ENCODE measurements at places on chromosomes 2 and 18. TPM values are rescaled to one million over a fixed set of nuclear protein-coding genes. Genes with fewer than 3 reads are reported as not detected.

The ATP6V1C2 gene
- total RNA-seq = 134 TPM

The RGPD4 gene
- not detected for total RNA-seq

- DNase-seq = no peak
Measured at GRCh38 chr2:234102112-234102511, 51.6 kb downstream of the SPP2 start.

DNA sequence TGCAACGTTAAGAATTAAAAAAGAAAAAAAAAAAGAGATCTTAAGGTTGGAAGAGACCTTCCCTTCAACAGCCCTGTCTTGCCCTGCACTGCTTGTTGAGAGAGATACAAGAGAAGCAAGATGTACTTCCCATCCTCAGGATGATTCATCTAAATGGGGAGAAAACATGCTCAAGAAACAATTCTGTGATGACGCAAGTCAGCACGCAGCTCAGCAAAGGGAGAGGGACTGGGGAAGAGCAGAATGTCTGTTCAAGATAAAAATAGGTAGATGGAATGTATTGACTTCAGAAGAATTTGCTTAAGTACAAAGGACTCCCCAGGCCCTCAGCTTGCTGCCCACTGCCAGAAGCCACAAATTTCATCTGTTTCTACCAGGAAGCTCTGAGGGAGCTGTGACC, 198.2 kb upstream of the SPRED2 start:
- DNase-seq = no peak

DNA sequence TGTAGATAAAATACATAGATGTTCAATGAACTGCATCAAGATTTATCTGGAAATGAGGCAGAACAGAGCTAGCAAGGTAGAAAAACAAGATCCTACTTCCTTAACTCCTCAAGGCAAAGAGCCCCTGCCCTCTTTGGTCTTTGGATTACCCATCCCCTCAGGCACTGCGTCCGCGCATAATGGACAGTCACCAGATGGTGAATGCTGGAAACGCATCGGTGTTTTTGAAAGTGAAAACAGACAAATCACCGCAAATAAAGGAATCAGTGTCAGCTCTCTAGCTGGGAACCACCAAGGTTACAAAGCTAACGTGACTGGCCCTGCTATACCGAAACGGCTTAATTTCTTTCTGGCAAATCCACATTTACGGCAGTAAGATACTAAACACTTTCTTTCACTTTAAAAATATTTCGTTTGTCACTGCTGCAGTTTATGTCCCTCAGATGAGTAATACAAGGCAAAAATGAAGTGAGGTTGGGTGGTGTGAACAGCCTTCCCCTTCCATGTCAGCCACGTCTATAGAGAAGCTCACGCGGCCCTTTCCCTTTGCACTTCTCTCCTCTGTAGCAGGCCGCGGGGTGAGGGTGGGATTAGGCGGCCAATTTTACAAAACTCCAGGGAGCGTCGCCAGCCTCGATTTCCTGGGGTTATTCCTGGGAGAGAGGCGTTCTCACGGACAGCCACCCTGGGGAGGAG, 627 bp upstream of the GALR1 start:
- peak; percentile 29 for DNase-seq

DNA sequence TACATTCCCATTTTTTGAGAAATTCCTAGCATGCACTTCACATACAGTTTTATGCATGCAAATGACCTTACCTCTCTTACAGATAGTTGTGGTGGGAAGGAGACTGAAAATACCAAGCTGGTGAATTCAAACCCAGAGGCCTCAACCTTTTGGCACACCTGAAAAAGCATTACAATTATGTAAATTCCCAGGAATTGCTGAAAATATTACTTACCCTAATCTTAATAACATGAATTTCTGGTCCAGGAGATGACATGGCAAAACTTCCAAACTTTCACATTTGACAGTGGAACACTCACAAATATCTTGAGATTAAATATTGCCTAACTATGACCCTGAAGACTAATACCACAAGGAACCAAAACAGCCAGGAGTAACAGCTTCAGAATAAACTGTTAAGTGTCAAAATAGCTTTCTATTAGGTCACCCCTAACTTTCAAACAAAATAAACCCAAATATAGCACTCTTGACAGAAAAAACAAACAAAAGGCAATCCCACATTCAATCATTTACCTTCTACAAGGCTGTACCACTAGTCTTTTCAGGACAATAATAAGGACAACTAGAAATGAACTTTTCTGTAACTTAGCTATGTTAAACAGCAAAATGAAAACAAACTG, 10.9 kb upstream of the PEX13 start:
- DNase-seq = no peak

DNA sequence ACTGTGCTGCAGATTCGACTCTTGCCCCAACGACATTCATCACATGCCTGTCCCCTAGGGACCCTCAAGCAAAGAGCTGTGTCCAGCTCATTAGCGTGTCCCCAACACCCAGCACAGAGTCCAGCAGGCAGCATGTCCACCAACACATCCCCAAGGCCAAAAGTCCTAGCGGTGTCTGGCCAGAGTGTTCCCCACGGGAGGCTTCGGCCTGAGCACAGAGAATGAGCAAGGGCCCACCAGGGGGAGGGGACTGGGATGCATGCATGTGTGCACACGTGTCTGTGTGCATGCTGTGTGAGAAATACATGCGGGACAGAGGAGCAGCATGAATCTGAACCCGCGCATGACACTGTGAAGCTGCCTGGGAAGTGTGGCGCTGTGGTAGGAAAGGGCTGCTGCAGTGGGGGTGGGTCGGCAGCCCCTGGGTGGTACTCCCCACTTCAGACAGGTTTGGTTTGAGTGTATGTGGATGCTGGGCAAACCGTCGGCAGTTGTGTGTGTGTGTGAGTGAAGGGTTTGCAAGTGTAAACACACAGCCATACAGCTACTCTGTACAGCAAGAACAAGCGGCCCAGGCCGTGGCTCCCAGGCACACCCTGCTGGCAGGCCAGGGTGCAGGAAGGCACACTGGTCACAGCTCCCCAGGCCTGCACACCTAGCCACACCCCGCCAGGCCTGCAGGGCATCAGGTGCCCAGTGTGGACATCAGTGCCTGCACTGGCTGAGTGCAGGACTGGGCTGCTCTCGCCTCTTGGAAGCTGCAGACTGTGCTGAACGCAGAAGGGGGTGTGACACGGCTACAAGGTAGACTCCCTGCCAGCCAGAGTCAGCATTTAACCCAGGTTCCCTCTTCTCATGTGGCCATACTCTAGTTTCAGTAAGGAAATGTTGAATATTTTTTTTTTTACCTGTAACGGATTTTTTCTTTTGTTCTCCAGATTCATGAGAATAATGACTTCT, 19.5 kb upstream of the HES6 start:
- DNase-seq = no peak

Measured in vagina (tissue), 2 donors.